PC-9 (cell line): ENCODE measurements at places on chromosomes 13 and 19.

GRCh38 chr19:16115301-16116039 lies 3.8 kb downstream of the RAB8A start:
- H3K27me3 ChIP-seq = no peaks in the 10 kb centered on the region
- H3K36me3 ChIP-seq = peaks cover 11% of the 10 kb centered on the region; the same call in 1 of the 2 replicates
- DNase-seq = no peak

DNA sequence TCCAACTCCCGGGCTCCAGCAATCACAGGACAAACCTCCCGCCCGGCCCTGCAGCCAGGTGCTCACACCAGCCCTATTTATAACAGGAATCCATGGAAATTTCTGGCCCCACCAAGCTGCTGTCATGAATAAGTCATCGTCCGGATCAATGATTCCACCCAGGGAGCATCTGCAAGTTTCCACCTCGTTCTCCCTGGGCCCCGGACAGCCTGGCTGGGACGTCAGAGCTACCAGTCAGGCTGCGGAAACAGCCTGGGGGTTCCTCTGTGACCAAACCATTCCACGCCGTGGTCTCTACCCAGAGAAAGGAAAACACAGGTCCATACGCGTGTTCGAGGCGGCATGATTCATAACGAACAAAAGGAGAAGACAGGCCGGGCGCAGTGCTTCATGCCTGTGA lies 20.7 kb upstream of the PTBP1 start:
- no peaks in the 10 kb centered on the region for H3K27me3 ChIP-seq
- H3K4me3 ChIP-seq = no peak overlapping the region
- H3K27ac ChIP-seq = no peak overlapping the region
- DNase-seq = no peak

DNA sequence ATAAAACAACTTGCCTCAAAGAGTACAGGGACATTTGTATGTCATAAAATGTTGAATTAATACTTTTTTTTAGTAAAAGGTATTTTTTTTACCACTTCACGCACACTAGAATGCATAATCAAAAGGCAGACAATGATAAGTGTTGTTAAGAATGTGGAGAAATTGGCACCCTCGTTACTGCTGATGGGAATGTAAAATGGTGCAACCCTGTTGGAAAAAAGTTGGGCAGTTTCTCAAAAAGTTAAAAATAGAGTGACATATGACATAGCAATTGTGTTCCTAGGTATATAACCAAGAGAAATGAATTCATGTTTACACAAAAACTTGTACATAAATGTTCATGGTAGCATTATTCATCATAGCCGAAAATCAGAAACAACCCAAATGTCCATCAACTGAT lies 109.5 kb downstream of the PIBF1 start:
- no peak overlapping the region for H3K27ac ChIP-seq
- DNase-seq = no peak
- H3K4me3 ChIP-seq = no peak overlapping the region
- H3K27me3 ChIP-seq = no peaks in the 10 kb centered on the region
- H3K36me3 ChIP-seq = 0 out of 2 replicates have a peak, but pooled peaks cover 8% of the 10 kb centered on the region
- no peaks in the 10 kb centered on the region for H3K4me1 ChIP-seq

DNA sequence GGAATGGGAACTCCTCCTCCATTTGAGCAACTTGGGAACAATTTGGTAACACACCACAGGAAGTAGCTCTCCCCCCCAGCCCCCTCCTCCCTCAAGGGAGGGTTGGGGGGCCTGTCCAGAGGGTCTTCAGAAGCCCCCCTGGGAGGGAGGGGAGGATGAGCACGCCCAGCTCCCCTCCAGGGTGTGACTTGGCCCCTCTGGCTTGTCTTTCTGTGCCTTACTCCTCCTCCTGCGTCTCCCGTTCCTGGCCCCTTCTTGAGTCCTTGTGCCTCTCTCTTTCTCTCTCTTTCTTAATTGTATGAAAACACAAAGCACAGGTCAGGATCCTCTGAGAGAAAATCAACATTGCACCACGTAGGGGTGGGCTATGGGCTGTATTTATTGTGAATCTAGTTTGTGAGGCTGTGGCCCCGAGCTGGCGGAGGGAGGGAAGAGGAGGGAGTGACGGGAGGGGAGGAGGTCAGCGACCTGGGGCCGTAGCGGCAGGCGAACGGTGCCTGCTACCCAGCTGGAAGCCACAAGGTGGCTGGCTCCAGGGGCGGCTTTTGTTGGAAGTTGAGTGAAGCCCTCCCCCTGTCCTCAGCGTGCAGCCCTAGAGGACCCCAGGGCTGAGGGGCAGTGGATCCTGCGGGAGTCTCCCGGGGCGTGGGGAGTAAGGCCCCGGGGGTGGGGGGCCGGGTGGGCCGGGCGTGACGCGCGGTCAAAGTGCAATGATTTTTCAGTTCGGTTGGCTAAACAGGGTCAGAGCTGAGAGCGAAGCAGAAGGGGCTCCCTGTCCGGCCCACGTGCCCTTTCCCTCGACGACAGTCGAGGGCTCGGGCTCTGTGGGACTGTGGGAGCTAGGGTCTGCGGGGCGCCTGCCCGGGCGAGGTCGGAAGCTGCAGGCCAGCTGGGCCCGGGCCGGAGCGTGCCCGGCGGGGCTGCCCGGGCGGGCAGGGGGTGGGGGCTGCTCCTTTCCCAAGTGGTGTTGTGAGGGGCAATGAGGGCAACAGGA lies 6.4 kb downstream of the LYL1 start:
- no peaks in the 10 kb centered on the region for H3K36me3 ChIP-seq
- no peak overlapping the region for H3K4me3 ChIP-seq
- H3K4me1 ChIP-seq = peaks cover 9% of the 10 kb centered on the region; the same call in 1 of the 2 replicates
- H3K27me3 ChIP-seq = no peaks in the 10 kb centered on the region
- no peak overlapping the region for H3K27ac ChIP-seq
- no peak for DNase-seq

- H3K27ac ChIP-seq = peak within 1 kb of the TSS; percentile 88
- H3K4me1 ChIP-seq = peaks cover 71% of the 10 kb centered on the region
- no peaks in the 10 kb centered on the region for H3K27me3 ChIP-seq
Observed at GRCh38 chr19:43780706-43781525, at the start of gene KCNN4. KCNN4 (minus strand) TSS chr19:43780973; CDS start chr19:43780861, 112 bp downstream.

- DNase-seq = no peak
- H3K4me1 ChIP-seq = peaks cover 49% of the 10 kb centered on the region
- H3K36me3 ChIP-seq = peaks cover 3% of the 10 kb centered on the region; the same call in 1 of the 2 replicates
- 0 out of 2 replicates have a peak overlapping the region, but pooled peaks have one; percentile 37 for H3K27ac ChIP-seq
- H3K27me3 ChIP-seq = no peaks in the 10 kb centered on the region
- H3K4me3 ChIP-seq = peak overlapping the region; percentile 86
Observed at GRCh38 chr19:17075864-17076542, 426 bp downstream of the MYO9B start.
